ENCODE measurements at places on chromosomes 2 and 18. TPM values are rescaled to one million over a fixed set of nuclear protein-coding genes. Genes with fewer than 3 reads are reported as not detected.

The CNGA3 gene
- not detected for total RNA-seq

The SKA1 gene
- total RNA-seq = 0.42 TPM

The CPO gene
- total RNA-seq = 0.58 TPM

The THAP4 gene
- 29.2 TPM for total RNA-seq

The PIEZO2 gene
- total RNA-seq = 8.8 TPM

The ANKRD30BL gene
- not detected for total RNA-seq

The ACMSD gene
- total RNA-seq = not detected

The ACVR1 gene
- 53.4 TPM for total RNA-seq

The SCN7A gene
- 3.6 TPM for total RNA-seq

The SLC30A3 gene
- total RNA-seq = 1.8 TPM

All from aorta (tissue), 5 donors.